NCI-H1417 treated with DMSO at 0.1 percent for 48 hours (cell line): ENCODE measurements at places on chromosomes 1 and 21.

DNA sequence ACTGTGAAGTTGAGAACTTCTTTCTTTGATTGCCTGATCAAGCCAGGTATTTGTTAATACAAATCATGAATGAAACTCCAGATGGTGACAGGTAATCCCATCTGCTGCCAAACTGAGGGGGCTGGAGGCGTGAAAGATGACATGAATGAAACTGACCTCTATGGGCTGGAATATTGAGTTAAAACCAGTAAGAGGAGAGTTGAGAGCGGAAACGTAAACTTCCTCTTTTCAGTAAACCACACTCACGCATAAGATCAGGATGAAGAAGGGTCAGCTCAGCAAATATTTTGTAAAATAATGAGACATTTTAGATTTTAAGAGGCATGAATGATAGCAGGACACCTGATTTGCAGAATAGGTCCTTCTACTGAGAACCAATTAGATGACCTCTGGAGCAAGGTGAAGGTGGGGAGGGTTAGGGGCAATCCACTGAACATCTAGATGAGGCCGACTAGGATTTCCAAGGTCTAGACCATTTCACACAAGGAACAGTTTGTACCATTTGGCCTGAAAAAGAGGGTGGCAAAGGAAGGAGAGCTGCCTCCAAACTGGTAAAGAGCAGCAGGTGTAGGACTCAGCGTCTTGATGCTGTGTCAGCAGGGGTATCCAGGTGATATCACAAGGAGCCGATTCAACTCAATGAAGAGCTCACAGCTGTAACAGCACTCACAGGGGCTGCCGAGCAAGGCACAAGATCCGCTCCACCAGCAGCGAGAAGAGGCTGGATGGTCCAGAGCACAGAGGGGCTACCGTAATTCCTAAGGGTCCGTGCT, 132.6 kb downstream of the NTPCR start:
- DNase-seq: no peak

DNA sequence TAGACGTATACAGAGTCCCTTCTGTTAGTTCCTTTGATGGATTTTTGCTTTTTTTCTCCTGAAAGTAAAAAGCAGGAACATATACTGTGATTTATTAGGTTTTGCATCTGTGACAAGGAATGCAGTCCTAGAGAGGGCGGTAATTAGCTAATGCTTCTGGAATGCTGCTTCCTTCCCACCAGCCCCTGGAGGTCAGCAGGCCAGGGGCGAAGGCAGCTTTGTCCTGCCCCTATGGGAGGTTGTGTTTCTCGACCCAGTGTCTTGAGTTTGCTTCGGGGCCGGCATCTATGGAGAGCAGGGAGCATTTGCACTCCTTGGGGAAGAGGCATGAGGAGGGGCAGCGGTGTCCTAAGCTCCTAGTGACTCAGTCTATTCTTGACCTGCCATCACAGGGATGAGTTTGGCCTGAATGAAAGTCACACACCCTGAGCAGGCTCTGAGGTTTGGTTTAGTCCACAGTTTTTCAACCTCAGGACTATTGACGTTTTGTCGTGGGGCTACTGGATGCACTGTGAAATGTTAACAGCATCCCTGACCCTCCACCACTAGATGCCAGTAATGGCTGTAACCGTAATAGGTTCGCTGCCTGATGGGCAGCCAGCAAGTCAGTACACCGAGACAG, 85.0 kb upstream of the KCNJ15 start:
- DNase-seq: no peak

- DNase-seq: no peak
Measured at GRCh38 chr1:11678442-11678841, 2.5 kb downstream of the MAD2L2 start.

DNA sequence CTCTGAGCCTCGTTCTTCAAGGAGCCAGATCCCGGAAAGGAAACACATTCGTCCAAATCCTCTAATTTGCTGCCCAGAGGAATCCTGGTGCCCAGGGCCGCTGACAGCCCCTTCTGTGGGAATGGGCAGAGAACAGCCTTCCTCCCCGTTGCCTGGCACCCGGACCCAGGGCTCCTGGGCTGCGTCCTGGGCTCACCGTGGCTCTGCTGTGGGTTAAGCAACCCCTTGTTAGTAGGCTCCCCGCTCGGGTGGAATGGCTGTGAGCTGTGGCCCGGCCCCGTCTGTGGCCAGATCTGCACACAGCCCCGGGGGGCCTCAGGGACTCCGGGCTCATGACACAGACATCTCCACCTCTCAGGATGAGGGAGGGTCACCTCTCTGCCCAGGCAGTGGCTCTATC, 122.9 kb upstream of the ARHGEF16 start:
- DNase-seq: no peak

DNA sequence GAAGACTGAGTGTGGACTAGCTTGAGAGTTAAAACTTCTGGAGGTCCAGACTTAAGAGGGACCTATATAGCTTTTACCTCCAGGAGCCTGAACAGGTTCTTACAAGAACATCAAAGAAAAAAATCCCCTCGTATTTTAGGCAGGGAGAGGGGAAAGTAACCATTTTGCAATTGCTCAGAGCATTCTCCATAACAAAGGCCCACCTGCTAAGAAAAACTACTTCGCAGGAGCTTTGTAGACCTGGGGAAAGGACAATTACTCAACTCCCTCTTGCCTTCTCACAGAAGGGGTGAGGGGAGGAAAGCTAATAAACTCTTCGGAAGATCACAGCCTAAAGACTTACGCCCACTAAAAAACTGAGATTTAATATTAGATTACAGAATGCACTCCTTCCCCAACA, 86.3 kb downstream of the RERE start:
- no peak for DNase-seq

DNA sequence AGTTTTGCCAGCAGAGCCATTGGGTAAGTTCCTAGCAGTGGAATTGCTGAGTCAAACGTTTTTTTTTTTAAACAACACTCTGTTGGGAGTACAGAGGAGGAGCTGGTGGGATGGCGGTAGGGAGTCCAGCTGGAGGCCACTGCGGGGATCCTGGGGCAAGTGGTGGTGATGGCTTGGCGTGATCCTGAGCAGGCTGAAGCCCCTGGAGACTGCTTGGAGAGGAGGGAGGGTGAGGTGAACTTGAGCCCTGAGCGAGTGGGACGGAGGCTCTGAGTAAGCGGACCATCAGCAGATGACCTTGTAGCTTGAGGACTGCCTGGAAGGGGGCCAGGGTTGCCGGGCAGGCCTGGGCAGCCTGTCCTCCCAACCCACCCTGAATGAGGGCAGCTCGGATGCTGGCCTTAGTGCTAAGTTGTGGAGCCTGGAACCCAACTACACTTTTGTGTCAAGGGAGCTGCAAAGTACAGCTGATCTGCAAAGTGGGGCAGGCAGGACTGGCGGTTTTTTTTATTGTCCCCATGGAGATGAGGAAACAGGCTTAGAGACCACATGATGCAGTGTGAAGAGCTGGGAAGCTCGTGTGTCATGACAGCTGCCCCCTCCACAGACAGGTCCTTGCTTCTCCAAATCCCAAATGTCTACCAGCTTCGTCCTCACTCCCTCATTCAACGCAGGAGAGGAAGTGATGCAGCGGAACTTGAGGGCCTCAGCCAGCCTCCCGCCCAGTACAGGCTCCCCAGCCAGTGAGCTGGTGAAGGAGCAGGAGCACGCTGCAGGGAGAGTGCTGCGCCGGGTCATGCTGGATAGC, 20.2 kb downstream of the MRPL37 start:
- DNase-seq: no peak

DNA sequence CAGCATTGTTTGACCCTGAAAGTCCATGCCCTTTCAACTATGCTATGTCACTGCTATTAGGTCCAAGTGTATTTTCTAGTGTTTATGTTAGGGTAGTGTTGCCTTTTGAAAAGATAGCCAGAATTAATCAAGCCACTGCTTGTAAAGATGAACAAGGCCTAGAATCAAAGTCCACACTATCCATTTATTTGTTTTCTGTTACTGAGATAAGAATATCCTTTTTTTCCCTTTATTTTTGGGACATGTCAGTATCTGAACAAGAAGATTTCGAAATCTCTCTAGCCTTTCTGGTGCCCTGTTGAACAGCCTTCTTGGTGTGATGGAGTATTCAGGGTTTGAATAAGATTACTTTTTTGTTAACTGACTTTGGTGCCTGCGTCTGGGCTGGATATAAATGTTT, 16.7 kb downstream of the UBAP2L start:
- no peak for DNase-seq

GRCh38 chr1:98735756-98736155, 74.2 kb downstream of the SNX7 start:
- no peak for DNase-seq

DNA sequence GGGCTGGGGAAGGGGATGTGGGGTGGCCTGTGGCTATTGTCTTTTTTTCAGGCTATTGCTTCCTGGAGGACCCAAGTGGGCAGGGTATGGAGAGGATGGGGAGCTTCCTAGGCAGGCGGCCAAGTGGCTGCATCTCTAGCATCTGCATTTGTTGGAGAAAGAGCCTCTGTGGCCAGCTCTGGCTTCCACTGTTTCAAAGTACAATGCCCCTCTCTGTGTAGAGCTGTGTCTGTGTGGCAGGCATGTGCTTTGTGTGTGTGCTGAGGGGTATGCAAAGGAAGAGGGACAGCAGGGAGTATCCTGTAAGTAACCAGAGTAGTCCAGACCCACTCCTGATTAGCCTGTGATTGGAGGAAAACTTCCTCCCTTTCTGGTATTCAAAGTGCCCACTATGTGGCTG, 40.6 kb downstream of the KCNA2 start:
- DNase-seq: no peak

DNA sequence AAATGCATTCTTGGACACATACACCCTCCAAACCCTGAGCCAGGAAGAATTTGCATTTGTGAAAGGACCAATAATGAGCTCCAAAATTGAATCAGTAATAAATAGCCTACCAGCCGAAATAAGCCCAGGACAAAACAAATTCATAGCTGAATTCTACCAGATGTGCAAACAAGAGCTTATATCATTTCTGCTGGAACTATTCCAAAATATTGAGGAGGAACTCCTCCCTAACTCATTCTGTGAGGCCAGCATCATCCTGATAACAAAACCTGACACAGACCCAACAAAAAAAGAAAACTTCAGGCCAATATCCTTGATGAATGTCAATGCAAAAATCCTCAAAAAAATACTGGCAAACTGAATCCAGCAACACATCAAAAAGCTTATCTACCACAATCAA, 6.7 kb downstream of the SPRR2E start:
- DNase-seq: no peak

- DNase-seq: no peak
Measured at GRCh38 chr1:1065265-1065939, 8.7 kb downstream of the RNF223 start.

GRCh38 chr1:78586572-78586971, 33.7 kb upstream of the IFI44L start:
- DNase-seq: no peak

DNA sequence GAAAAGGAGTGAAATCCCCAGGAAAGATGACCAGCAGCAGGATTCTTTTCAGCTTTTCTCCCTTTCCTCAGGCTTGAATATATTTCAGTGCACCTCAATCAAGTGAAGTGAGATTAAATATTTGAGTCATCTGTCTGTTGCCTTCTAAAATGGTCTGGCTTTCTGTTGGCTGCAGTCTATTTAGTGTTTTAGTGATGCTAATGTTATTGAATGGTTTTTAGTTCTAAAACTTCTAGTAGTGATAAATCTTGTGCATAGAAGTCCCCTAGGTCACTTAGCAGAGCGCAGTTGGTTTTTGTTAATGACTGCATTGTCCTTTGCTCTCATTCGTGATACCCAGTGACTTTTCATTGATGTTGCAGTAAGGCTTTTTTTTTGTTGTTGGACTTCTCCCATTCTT, 53.5 kb downstream of the ITSN1 start:
- DNase-seq: no peak

DNA sequence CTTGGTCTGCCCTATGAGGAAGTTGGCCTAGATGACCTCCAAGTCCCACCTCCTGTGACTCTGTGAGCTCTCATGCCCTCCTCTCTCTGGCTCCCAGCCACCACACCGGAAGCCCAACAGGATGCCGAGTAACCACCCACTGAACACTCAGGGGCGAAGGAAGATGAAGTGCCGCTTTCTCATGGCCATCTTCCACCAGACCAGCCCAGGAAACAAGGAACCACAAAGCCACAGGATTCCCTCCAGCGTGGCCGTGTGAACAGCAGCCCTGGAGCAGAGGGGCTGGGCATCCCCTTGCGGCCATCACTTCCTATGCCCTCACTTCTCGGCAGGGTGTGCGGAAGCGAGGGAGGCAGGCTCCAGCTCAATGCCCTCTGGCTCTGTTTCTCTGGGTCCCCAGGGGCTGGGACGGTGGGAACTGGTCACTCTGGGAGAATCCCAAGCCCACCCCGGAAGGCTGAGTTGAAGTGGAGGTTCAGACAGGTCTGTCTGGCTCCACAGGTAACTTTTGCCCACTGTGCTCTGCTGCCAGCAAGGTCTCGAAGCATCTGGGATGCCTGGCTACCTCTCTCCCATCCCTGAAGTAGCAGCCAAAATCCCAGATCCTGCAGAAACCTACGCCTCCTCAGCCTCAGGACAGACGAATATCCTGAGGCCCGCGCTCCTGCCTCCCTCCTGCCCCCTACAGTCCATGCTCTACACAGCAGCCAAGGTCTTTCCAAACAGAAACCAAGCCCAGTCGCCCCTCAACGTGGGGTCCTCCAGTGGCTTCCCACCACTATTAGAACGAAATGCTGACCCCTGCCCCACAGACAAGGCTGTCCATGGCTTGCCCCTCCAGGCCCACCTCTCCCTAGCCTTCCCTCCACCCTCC, 44.2 kb upstream of the ECE1 start:
- no peak for DNase-seq

- no peak for DNase-seq
Measured at GRCh38 chr1:226790545-226791181, 51.6 kb upstream of the ITPKB start.

DNA sequence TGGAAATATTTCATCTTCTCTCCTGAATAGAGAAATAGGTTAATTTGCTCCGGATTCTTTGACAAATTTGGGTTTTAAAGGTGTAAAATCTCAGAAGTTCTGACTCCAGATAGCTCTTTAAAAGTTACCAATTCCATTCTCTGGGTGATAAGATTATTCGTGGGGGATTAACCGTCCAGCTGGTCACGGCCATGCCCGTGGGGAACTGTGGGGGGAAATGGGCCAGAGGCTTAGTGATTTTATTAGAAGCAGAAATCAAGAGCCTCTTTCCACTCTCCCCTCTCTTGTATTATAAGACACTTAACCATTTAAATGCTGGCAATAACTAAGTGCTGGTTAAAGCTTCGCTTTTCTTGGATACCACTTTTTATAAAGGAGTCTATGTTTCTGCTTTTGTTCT, 376.4 kb upstream of the KAZN start:
- DNase-seq: no peak

DNA sequence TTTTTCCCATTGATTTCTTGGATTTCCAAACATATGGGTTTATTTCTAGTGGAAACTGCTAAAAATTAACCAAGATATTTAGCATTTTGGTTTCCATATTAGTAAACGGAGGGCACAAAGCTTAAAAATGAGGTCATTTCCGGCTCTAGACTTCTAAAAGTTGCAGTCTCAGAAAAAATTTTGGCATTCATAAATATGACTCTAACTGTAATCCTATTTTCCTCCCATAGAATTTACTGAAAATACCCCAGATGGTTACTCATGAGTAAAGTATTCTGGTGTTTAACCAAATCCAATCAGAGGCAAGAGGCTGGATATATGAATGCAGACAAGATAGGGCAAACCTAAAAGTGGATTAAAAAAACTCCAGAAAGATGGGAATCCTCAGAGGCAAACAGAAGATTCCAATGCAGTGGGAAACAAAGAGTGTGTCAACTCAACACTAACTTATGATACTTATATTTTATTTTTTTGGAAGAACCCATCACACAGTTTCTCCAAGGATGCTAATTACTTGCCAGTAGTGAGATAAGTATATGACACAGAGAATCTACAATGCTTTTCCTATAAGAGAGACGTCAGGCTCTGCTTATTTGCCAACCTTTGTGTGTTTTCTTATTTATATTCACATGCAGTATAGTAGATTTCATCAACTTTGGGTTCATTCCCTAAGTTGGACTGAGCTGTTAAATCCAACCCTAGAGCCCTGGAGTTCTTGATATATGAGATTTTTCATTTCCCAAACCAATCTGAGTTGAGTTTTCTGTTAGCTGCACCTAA, 90.1 kb upstream of the BCL10 start:
- DNase-seq: no peak
